Stimulated activated CD8-positive, alpha-beta memory T cell treated with anti-CD3 and anti-CD28 coated beads, Interleukin-4, amount 100 ng/mL, for 1 hour (primary cell): ENCODE measurements at places on chromosomes 6 and 20.

- no peak for DNase-seq
Measured at GRCh38 chr6:71239694-71240093, 48.9 kb upstream of the OGFRL1 start.

DNA sequence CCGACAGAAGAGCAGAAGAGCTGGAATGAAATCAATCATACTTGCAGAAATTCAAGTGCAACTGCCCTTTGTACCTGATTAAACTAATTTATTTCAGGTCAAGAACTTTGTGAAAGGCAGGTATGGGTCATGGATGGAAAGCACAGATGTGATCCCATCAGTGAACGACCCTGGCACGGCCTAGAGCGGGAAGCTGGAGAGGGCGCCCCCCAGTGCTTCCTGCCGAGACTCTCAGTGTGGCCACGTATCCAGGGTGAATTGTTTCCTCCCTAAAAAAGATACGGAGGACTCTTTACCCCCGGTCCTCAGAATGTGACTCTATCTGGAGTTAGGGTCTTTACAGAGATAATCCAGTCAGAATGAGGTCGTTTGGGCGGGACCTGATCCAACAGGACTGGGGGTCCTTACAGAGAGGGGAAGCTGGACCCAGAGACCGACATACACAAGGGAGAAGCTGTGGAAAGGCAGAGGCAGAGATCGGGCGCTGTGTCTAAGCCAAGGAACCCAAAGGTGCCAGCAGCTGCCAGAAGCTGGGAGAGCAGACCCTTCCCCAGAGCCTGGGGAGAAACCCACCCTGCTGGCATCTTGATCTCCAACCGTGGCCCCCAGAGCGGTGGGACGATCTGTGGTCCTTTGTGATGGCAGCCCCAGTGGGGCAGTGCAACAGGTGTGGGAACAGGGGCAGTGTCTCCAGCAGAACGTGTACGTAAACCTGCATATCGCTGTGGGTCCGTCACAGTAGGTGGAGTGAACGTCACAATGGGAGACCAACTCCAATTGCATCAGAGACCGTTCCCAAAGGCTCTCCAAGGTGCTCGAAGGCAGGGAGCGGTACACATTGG lies 91.9 kb downstream of the TAF4 start:
- DNase-seq: no peak

DNA sequence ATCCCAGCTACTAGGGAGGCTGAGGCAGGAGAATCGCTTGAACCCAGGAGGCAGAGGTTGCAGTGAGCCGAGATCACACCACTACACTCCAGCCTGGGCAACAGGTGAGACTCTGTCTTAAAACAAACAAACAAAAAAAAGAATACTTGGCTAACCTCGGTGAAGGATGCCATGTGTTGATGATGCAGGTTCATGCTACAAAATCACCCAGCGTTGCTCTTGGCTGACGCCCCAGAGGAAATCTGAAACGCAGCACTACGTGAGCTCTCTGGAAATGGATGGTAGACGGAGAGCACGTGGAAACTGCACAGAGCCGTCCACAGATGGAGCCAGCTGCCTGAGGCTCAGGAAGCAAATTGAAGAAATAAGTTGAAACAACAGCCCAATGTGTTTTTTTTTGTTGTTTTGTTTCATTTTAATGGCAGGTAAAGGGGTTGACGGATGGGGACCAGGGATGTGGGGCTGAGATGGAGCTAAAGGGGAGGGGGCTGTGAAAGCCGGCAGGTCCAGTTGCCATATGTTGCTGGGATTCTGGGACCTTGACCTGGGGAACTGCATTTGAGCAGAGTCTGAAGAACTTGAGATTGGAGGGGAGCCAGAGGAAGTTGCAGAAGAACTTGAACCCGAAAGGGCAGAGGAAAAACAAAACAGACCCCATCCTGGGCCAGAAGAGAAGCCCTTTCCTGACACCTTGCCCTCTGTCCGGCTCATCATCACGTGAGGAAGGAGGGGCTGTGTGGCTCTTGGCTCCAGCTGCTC lies 12.8 kb upstream of the MANBAL start:
- DNase-seq: no peak

DNA sequence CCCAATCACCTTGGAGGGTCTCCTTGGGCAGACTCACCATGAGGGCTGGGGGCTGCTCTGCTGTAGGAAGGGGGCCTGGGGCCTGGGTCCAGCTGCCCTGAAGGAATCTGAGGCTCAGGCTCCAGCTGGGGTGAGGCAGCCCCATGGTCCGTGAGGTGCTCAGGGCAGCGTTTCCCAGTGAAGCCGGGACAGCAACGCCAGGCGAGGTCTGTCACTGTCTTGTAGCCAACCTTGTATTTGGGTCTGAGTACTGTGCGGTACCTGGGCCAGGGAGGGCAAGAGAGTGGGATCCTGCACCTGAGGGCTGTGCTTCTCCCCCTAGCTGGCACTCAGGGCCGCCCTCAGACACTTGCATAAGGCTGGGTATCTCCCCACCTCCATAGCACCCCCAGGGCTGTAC lies 3.0 kb downstream of the EMILIN3 start:
- DNase-seq: no peak

GRCh38 chr6:54614499-54615195 lies 231.9 kb upstream of the FAM83B start:
- DNase-seq: no peak

DNA sequence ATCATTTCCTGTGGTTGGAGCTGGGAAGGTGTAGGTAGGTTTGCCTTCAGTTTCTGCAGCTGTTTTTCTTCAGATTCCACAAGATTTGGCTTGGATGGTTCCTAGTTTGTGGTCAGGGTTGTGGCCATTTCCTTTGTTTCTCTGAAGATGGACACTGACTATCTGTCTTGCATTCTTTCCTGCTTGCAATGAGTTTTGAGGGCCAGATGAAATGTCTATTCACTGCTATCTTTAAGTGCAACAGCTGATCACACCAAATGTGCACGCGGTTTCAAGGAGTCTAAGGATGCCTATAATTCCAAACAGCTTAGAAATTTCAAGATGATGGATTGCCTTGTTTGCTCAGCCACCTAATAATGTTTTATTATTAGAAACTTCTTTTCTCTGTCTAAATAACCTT lies 28.4 kb downstream of the IL20RA start:
- DNase-seq: no peak

DNA sequence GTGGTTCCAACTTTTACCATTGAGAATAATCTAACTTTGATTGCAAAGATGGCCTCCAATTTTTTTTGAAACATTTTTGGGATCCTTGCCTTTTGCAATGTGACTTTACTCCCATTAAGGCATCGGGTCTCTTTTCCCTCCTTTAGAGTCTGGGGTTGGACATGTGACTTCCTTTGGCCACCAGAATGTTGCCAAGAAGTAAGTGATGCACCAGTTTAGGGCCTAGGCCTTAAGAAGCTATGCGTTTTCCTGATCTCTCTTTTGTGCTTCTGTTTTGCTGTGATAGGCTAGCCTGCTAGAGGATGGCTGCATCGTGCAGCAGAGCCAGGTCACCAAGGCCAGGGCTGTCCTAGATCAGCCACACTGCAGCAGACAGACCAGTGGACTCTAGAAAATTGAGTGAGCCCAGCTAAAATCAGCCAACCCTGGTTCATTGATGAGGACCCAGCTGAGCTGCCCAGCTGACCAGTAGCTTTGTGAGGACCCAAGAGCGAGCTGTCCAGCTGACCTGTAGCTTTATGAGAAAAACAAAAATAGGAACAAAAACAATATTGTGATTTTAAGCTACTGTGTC lies 594.0 kb upstream of the JAG1 start:
- no peak for DNase-seq

- no peak for DNase-seq
Measured at GRCh38 chr6:137246791-137247202, 27.6 kb upstream of the IFNGR1 start.

- no peak for DNase-seq
Measured at GRCh38 chr20:19047040-19047950, 165.1 kb upstream of the SLC24A3 start.

- no peak for DNase-seq
Measured at GRCh38 chr6:52420668-52421358, 671 bp downstream of the EFHC1 start.

DNA sequence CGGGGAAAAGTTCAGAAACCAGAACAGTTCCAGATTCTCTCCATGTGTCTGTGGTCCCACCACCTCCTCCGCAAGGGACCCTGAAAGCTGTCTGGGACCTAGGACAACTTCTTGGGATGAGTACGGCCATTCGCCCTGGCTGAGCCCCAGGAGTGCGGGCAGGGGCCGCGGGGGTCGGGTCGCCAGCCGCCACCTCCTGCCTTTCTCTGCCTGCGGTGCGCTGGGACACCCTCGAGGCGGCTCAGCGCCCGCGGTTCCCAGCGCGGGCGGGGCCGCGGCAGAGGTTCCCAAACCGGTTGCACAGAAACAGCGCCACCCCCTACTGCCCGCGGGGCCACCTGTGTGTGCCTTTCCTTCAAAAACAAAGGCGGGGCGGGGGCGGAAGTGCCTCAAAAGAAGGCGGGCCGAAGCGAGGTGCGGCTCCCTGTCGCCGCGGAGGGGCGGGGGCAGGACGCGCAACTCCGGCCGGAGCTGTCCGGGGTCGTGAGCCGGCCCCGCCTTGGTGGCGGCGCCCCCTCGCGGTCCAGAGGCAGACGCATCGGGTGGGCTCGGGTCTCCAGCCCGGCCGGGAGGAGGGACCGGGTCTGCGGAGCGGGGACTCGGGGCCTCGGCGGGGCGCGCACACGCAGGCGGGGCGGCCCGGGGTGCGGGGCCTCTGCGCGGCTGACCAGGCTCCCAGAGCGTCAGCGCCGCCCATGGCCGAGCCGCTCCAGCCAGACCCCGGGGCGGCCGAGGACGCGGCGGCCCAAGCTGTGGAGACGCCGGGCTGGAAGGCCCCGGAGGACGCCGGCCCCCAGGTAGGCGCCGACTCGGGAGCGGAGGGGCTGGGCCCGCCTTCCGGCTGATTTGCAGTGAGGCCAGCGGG lies at the start of gene HEBP2:
HEBP2 (plus strand) TSS at position 423 of the 865 bp plus-strand sequence; CDS start at position 696, 273 bp downstream.
- DNase-seq: peak; percentile 50

DNA sequence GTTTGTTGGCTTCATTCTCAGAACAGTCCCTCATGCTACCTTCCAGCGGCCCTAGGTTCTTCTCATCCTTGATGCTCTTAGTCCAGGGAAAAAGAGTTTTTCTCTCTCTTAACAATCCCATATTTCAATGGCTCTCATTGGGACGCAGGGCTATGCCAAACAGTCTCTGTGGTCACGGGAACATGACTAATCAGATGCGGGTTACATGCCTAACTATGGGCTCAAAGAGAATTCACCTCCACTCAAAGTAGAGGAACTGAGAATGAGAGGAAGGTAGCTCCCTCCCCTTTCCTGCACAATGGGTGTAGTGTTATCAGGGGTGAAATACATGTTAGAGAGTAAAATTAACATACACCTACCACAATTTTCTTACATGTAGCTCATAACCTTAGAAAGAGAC lies 18.1 kb upstream of the ATRN start:
- no peak for DNase-seq

- DNase-seq: peak; percentile 59
Measured at GRCh38 chr20:45857114-45857881, at the start of the genes ACOT8 and ZSWIM3. Gene ACOT8 (minus strand): TSS chr20:45857392. CDS start chr20:45857315, 77 bp downstream. Gene ZSWIM3 (plus strand): TSS chr20:45857614. CDS start chr20:45857826, 212 bp downstream.

DNA sequence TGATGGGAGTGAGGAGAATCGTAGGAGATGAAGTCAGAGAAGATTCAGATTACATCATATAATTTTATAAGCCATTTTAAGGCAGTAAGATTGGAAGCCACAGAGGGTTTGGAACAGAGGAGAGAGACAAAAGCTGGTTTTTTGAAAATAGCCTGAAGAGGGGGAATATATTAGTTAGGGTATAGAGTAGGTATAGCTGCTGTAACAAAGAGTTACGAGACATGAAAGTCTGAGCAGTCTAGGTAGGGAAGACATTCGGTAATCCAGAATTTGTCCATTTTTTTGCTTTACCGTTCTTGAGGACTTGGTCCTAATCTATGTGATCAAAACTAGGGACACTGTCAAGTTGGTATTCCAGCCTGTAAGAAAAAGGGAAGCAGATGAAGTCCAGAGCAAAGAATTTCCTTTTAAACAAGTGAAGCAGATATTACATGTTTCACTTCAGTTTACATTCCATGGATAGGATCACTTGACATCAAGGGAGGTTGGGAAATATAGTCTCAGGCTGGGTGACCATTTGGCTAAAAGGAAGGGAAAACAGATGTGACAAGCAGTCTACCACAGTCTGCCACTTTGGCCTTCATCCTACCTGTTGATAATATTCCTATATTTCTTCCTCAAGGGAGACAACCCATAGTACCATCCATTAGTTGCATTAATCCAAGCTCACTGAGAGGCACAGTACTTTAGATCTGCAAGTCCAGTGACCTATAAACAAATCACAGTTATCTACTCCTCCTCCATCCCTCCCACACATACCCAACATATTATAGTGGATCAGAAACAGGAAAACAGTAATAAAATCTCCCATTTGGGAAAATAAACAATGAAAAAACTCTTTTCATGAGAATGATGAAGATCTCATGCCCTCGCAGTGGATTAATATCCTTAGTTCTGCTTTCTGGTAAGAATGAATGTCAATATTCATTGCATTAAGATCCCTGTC lies 10.2 kb downstream of the FAM135A start:
- no peak for DNase-seq

DNA sequence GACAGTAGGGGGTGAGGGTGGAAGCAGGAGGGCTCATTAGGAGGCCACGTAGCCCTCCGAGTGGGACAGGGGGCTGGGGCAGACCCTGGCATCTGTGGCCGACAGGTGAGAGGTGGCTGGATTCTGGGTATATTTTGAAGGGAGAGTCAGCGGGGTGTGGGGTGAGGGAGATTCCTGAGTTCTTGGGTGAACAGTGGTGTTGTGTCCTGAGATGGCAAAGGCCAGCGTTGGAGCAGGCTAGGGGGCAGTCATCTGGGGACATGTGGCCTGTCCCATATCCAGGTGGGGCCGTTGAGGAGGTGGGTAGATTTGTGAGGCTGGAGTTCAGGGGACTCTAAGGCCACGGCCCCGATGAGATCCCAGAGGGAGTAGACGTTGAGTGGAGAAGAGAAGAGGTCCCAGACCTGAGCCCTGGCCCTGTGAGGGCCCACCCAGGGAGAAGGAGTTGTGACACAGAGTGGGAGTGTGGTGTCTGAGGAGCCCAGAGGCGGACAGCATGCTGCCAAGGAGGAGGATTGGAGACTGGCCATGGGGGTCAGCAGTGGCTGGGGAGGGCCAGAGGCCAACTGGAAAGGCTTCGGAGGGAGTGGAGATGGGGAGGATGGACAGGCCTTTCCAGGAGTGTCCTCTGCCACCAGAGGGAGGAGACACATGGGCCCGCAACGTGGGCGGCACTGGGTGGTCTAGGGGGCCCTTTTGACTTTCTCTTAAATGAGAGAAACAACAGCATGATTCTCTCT lies 19.6 kb downstream of the PACSIN1 start:
- no peak for DNase-seq

DNA sequence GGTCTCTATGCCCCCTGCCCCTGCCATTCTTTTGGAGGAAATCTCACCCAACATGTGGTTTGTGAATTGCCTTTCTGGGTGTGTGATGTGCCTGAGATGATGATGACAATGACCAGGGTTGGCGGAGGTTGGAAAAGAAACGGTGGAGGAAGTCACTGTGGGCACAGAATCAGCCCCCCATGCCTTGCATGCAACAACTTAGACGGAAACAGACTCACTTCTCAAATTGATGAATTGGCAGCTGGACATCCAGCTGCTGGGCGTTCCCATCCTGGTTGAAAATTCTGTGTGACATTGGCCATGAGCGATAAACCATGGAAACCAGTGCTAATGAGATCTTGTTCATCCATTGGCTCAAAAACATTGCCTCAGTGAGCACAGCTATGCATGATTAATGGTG lies 95.8 kb upstream of the LY86 start:
- no peak for DNase-seq

GRCh38 chr6:139852488-139853140 lies 478.2 kb upstream of the CITED2 start:
- DNase-seq: no peak
